Right ventricle myocardium inferior (tissue), 1 donor: ENCODE measurements at places on chromosomes 16 and 17. TPM values are rescaled to one million over a fixed set of nuclear protein-coding genes. Genes with fewer than 3 reads are reported as not detected.

The ARHGAP23 gene
- 67.5 TPM for total RNA-seq

The CSH2 gene
- not detected for total RNA-seq

The NHLRC4 gene
- 0.57 TPM for total RNA-seq

The ADAP2 gene
- 8.6 TPM for total RNA-seq

The CENPN gene
- 8.9 TPM for total RNA-seq

The SLC5A11 gene
- not detected for total RNA-seq

The MEOX1 gene
- 11.1 TPM for total RNA-seq

The MAPT gene
- 39.3 TPM for total RNA-seq

The TBKBP1 gene
- 14.2 TPM for total RNA-seq

The ITGAD gene
- total RNA-seq = 0.11 TPM

The CFAP119 gene
- total RNA-seq = 0.89 TPM

The CCNF gene
- 1.2 TPM for total RNA-seq

- peak; percentile 85 for DNase-seq
Observed at GRCh38 chr17:78979780-78980623, at the start of gene LGALS3BP. Gene LGALS3BP (minus strand): TSS chr17:78979923. CDS start chr17:78977191, 2,732 bp downstream.

- DNase-seq = no peak
Observed at GRCh38 chr17:43966276-43966675, 12.5 kb upstream of the PYY start.

- DNase-seq = no peak
Observed at GRCh38 chr17:17679748-17680147, 1.5 kb upstream of the RAI1 start.

- no peak for DNase-seq
Observed at GRCh38 chr17:79800325-79801155, 3.7 kb upstream of the CBX8 start.

DNA sequence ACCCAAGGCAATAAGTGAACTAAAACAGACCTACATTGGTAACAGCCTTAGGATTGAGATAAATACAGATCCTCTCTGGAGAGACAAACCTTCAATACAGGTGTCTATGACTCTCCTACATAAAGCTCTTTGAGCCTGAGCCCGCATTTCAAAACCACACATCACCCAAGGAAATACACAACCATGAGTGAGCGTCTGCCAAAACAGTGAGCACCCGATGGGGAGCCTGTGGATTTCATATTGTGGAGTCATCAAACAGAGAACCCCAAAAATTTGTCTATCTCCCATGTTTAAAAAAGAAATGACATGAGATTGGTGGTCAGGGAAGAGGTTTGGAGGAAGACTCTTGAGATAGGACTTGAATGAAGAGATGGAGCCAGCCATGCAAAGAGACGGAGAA lies 102.2 kb upstream of the LHX1 start:
- no peak for DNase-seq

DNA sequence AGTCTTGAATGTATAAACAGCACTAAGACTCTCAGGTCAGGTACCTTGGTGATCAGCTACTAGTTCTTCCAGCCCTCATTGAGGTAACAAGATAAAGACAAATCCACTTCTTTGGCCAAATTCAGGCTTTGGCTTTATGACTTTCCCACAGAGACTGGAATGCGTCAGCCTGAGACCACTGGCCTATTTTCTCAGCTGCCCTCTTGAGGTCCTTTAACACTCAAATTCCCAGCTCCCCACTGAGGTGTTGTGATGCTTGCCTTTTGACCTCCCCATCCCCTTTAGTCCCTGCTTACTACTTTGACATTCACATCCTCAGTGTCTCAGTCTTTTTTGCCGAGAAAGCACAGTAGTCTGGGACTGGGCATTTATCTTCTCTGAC lies 10.6 kb downstream of the TNFAIP1 start:
- DNase-seq = no peak

DNA sequence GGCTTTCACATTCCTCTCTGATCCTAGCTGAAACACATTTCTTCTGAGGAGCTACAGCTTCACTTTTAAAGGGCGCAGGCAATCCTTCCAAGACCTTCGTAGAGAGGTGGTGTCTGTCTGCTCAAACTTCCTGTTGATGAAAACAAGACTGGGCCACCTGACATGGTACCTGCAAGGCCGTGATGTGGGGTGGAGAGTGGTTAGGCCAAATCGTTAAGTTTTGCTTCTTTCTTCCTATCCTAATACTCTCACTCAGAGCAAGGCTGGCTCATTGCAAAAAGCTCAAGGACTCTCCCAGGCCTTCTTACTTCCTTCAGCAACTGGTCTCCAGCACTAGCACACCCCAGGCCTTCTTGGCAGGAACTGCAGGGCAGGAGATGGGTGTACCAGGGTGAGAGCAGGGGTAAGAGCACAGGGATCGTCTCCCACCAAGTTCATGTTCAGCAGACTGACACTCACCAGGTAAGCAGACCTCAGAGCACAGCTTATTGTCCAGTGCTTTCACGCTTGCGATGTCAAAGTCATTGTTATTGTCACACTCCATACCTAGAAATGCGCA lies 10.9 kb upstream of the FOXJ1 start:
- no peak for DNase-seq

GRCh38 chr16:11104168-11105037 lies 151.6 kb downstream of the SOCS1 start:
- DNase-seq = no peak

DNA sequence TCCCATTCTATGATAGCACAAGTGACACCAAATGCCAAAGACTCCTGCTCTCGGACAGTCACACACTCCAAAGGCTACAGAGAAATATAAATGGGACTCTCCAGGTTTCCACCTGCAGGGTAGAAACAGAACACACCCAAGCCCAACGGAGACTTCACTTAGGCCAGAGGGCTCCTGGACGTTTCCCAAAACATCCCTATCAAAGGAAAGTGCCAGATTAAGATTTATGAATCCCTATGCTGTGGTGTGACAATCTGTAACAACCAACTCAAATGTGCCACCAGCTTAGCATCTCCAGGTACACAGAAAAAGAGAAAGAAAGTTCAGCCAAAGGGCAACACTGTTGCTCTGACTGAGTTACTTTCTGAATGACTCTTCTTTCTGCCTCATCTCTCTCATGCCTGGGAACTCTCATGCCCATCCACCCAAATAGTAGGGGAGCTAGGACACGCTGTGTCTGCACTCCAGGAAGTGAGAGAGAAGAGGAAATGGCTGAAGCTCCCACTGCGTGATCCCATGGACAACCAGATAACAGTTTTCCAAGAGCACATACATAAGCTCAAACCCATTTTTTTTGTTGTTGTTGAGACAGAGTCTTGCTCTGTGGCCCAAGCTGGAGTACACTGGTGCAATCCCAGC lies 49.7 kb downstream of the SMG6 start:
- no peak for DNase-seq

GRCh38 chr17:77173104-77173503 lies 32.3 kb downstream of the SEC14L1 start:
- DNase-seq = no peak

GRCh38 chr17:41824086-41824485 lies 11.3 kb downstream of the FKBP10 start:
- no peak for DNase-seq

DNA sequence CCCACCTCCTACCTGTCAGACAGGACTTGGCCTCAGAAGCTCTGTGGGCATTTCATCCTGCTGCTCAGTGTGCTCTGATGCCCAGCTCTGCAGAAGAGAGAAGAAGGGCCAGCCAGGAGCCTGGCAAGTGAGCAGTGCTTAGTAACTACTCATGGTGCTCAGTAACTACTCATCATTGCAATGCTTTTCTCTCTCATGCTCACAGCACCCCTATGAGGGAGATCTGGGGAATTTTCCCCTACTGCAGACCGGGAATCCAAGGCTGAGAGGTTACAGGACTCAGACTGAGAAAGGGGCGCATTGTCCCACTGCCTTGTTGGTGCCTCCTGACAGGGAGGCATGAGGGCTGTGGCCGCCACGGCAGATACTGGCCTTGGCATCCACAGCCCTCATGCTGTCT lies 261.1 kb downstream of the C16orf95 start:
- no peak for DNase-seq

- DNase-seq = no peak
Observed at GRCh38 chr16:20976576-20976975, 76.0 kb downstream of the LYRM1 start.

- no peak for DNase-seq
Observed at GRCh38 chr17:50558941-50559614, 1.4 kb upstream of the CACNA1G start.

GRCh38 chr17:13568582-13569397 lies 32.9 kb downstream of the HS3ST3A1 start:
- no peak for DNase-seq

GRCh38 chr17:34850964-34851363 lies 110.3 kb downstream of the CCT6B start:
- DNase-seq = no peak

DNA sequence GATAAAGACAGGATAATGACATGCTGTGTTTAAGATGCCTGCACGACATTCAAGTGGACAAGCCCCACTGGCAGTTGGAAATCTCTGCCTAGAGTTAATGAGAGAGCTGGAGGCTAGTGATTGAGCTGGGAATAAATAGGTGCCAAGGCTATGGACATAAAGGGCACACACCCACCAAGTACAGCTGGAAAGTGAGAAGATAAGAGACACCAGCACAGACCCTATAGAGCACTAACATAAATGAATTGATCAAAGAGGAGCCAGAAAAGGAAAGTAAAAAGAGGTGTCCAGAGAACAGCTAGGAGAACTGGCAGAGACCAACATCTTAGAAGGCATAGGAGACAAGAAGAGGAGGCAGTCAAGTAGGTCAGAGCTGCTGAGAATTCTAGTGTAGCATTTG lies 101.2 kb downstream of the YPEL2 start:
- DNase-seq = no peak

- DNase-seq = no peak
Observed at GRCh38 chr16:29821643-29822115, 1.4 kb downstream of the MVP start.

- no peak for DNase-seq
Observed at GRCh38 chr17:11245187-11245586, 4.2 kb downstream of the SHISA6 start.

DNA sequence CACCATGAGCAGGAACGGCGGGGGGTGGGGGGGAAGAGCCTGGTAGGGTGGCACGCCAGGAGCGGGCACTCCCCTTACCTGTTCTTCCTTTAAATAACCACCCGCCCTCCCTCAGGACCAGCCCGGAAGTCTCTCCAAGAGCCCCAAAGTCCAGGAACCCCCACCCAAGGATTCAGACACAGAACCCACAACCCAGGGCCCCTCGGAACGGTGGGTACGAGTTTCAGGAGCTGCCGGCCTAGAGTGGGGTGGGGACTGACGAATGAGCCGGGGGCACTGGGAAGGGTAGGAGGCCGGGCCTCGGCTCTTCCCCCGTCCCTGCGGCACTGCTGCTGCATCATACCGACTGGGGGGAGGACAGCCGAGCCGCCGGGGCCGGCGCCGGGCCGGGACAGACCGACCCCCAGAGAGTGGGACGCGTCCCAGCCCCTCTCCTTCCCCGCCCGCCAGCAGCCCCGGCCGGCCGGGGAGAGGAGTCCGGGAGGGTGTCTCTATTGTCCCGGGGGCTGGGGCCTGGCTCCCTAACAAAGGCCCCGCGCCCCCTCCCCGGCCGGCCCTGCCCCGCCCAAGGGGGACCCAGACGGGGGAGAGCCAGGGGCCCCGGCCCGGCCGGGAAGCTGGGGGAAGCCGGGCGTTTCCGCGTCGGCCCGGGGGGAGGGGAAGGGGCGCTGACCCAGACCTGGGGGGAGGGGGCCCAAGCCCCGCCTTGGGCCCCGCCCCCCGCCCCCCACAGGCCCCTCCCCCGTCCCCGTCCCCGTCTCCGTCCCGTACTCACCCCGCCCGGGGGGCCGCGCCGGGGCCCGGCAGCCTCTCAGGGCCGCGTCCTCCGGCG lies 747 bp downstream of the ATXN7L3 start:
- peak; percentile 87 for DNase-seq

DNA sequence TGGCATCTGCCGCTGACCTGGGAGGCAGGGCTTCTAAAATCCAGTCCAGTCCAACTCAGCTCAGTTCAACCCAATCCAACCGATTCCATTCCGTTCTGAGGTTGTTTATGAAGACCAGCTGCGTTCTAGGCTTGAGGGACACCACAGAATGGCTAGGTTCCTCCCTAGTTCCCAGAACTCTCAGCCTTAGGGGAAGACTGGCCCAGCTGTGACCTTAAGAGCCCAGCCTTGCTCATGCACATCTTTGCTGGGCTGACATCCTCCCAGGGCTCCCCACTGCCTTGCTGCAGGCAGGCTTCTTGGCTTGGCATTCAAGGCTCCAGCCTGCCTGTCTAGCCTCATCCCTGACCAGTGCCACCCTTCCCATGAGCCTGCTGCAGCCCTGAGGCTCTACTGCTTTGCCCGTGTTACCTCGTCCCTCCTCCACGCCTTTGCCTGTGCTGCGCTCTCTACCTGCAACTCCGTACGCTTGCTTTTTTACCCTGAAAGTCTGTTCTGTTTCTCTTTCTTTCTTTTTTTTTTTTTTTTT lies 7.9 kb downstream of the SLC12A3 start:
- DNase-seq = peak; percentile 30

GRCh38 chr17:17525311-17525710 lies 29.1 kb upstream of the RASD1 start:
- DNase-seq = peak; percentile 66

DNA sequence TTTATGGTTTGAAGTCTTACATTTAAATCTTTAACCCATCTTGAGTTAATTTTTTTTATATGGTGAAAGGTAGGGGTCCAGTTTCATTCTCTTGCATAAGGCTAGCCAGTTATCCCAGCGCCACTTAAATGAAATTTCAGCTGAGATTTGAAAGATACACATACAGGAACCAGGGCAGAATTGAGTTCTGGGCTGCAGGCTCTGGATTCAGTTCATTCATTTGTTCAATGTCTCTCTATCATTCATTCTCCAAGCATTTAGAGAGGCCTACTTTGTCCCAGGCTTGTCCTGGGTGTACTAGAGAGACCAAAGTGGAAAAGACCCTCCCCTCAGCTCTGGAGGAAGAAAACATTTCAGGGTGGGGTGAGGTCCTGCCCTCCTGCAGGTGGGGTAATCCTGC lies 577 bp upstream of the TRIM72 start:
- no peak for DNase-seq

DNA sequence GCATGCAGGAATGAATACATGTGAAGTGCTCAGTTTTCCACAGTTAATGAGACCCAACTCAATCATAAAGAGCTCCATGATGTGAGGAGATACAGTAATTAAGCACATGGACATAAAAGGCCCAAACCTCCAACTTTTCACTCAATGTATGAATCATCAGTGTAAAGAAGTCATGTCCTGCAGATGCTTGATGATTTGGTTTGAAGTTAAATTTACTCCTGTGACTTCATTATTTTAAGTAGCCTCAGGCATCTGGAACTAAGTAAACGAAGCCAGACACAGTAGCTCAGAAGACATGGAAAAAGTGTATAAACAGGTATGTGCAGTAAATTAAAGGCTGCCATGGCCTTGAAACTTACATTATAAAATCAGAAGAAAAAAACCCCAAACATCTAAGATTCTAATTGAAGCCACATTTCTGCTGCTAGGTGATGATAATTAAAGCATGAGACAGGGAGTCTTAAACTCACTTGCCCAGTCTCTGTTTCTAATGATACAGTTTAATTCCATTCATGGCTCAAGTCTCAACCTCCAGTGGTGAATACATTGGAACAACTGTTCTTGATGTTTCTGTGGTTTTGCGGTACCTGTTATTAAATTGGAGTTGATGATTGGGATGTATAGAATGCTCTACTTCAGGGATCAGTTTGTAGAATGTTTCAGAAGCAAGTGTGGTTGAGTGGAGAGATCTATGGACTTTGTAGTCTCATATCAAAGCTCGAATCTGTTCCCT lies 28.9 kb upstream of the CCL2 start:
- DNase-seq = no peak

GRCh38 chr17:47762728-47763127 lies 29.7 kb downstream of the TBX21 start:
- no peak for DNase-seq
